Bone marrow (tissue), 2 donors: ENCODE measurements at places on chromosomes 13 and 19.

DNA sequence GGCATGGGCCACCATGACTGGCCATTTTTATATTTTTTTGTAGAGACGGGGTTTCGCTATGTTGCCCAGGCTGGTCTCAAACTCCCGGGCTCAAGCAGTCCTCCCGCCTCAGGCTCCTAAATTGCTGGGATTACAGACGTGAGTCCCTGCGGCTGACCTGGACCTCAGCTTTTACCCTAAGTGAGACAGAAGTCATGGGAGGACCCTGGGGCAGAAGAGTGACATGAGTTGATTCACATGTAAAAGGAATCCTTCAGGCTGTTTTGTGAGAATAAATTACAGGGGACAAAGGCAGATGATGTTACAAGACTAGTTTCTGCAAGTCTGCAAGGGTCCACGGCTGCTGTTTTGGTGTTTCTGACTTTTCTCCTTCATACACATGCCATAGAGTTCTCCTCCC is 2.6 kb upstream of the BCAM start:
- DNase-seq = no peak

GRCh38 chr19:18060472-18060871 is 26.3 kb downstream of the IL12RB1 start:
- DNase-seq = no peak

GRCh38 chr19:5430237-5430636 is 25.0 kb upstream of the ZNRF4 start:
- DNase-seq = no peak

DNA sequence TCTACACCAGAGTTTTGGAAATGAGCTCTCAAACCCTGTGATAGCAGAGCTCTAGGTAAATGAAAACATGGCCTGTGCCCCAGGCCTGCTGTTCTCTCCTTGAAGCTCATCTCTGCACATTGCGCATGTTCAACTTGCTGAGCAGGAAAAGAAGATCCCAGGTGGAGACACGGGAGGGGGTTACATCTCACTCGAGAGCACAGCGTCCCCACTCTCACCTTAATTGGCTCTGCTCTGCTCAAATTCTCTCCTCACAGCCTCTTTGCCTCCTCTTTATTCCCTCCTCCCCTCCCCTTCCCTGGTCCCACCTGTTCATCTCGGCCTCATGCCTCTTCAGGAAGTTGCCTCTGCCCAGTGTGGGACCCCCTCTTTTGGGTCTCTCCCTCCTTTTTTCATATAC is 44.7 kb downstream of the RGCC start:
- DNase-seq = no peak

DNA sequence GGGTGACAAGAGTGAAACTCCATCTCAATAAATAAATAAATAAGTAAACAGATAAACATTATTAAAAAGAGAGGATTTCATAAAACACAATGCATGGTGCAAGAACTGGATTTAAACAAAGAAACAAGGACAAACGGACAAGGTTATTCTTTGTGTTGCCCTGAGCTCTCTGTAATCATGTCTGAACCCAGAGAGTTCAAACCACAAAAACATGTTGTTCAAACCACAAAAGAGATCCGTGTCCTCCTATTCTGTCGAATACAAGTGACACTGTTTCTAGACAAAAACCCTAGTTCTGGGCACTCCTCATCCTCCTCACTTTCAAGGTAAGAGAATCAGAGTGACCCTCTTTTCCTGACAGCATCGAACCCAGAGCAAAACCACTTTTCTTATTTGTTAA is 4.6 kb upstream of the TPRX2 start:
- no peak for DNase-seq

- no peak for DNase-seq
These were observed 5.4 kb downstream of the KCNC3 start for GRCh38 chr19:50323782-50324133.

- DNase-seq = no peak
These were observed 2.8 kb downstream of the MAST1 start for GRCh38 chr19:12841094-12841493.

DNA sequence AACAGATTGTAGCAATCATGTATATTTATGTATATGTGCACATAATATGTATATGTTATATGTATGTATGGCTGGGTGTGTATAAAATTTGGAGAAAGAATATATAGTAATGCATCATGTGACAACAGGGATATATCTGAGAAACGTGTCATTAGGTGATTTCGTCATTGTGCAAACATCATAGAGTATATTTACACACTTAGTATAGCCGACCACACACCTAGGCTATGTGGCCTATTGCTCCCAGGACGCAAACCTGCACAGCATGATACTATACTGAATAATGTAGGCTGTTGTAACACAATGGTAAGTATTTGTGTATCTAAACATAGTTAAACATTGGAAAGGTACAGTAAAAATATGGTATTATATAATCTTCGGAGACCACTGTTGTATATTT is 43.8 kb downstream of the ESD start:
- no peak for DNase-seq

GRCh38 chr19:43723588-43723987 is 7.7 kb downstream of the IRGC start:
- no peak for DNase-seq

GRCh38 chr19:30029721-30030510 is 87.9 kb downstream of the URI1 start:
- no peak for DNase-seq

GRCh38 chr13:36355632-36356031 is 9.4 kb upstream of the SPART start:
- no peak for DNase-seq

GRCh38 chr19:33879818-33880575 is 83.3 kb downstream of the KCTD15 start:
- no peak for DNase-seq

DNA sequence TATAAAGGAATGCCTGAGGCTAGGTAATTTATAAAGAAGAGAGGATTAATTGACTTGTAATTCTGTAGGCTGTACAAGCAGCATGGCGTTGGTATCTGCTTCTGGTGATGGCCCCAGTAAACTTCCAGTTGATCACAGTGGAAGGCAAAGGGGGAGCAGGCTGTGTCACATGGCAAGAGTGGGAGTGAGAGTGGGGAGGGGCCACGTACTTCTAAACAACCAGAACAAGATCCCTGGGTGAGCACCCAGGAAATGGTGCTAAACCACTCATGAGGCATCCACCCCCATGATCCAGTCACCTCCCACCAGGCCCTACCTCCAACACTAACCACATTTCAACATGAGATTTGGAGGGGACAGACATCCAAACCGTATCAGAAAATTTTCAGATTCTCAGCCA is 3.0 kb upstream of the RNF113B start:
- DNase-seq = no peak

DNA sequence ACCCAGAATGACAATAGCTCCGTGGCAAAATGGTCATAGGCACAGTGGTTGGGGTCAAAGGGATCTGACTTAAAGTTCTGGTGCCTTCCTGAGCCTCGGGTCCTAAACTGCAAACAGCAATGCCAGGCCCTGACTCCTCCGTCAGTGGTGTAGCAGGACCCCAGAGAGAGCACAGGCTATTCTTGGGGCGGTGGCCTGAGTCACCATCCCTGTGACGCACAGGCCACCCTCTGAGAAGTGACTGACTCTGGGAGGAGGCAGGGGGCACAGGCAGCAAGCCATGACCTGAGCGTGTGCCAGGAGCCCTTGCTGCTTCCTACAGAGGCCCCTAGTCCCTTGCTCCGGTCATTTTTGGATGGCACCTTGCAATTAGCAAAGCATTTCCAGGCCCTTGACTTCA is 18.7 kb downstream of the PLVAP start:
- DNase-seq = no peak

DNA sequence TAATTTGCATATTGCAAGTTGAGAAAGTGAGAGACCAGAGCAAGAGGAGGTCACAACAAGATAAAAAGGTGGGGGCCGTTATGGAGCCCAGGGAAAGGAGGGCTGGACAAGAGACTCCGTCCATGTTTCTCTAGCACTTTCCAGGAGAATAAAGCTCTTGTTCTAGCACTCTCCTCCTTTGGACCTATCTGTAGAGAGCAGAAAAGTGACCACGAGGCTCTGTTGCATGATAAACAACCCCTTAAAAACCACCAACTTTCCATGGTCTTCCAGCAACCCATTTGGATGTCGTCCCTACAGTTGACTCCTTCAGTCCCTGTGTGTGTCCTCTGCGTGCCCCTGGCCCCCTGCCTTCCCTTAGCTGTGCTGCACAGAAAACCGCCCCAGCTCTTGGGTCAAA is 4.1 kb upstream of the ARL11 start:
- no peak for DNase-seq

- no peak for DNase-seq
These were observed 86.3 kb downstream of the KCNRG start for GRCh38 chr13:50101590-50101989.

DNA sequence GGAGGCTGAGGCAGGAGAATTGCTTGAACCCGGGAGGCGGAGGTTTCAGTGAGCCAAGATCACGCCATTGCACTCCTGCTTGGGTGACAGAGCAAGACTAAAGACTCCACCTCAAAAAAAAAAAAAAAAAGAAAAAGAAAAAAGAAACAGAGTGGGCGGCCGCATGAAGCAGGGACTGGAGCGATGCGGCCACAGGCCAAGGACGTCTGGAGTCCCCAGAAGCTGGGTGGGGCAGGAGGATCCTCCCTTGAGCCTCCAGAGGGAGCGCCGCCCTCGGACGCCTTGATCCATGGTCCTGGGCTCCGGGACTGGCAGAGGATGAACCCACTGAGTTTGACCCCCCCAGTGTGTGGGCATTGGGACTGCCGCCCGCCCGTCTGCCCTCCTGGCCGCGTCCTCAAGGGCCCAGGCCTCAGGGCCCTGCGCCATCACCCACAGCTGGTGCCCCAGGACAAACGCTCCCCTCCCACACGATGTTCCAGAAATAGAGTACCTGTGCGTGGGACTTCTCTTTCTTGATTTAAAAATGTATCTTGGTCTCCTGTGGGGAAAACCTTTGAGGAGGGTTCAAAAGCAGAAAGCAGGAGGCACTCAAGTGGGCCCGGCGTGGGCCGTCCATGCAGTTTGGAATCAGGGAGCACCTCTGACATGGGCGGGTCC is 15.5 kb downstream of the BTBD2 start:
- no peak for DNase-seq

- no peak for DNase-seq
These were observed 1393.3 kb upstream of the ATXN8OS start for GRCh38 chr13:68714292-68714691.

GRCh38 chr19:33159893-33160292 is 28.0 kb downstream of the WDR88 start:
- no peak for DNase-seq

DNA sequence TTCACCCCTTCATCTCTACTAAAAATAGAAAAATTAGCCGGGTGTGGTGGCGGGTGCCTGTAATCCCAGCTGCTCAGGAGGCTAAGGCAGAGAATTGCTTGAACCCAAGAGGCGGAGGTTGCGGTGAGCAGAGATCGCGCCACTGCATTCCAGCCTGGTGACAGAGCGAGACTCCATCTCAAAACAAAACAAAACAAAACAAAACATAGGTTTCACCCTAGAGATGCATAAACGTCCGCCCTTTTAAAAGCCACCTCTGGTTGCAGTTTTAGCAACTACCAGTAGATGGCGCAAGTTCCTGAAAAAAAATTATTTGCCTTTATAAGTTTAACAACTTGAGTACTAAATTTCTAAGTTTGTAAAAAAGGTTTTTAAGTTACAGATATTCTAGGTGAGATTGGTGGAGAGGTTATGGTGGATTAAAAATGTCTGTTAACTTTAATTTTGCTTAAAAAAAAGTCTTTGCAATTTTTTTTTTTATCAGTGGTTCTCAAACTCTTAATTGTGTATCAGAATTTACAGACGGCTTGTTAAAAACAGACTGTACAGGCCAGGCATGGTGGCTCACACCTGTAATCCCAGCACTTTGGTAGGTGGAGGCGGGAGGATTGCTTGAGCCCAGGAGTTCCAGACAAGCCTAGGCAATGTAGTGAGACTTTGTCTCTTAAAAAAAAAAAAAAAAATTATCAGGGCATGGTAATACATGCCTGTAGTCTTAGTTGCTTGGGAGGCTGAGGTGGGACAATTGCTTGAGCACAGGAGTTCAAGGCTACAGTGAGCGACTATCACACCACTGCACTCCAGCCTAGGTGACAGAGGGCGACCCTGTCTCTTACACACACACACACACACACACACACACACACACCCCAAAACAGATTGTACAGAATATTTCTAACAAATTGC is 42.1 kb downstream of the NAA16 start:
- DNase-seq = no peak

DNA sequence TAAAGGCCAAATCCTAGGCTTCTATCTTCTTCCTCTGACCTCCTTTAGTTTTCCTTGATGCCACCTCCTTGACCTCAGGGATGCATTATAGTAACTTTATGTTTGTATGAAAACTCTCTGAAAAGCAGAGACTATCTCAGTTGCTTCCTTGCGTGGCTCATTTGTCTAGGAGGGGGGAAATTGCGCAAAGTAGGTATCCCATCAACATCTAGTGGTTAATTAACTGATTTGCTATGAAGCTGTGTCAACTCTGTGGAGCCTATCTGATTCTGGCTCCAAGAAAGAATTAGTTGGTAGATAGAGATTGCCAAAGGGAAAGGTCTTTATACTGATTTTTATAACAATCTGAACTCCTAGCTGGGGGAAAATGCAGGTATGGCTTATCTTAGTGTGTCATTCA is 82.1 kb upstream of the FRY start:
- DNase-seq = no peak

- no peak for DNase-seq
These were observed 24.6 kb downstream of the CLEC4M start for GRCh38 chr19:7787602-7788177.

DNA sequence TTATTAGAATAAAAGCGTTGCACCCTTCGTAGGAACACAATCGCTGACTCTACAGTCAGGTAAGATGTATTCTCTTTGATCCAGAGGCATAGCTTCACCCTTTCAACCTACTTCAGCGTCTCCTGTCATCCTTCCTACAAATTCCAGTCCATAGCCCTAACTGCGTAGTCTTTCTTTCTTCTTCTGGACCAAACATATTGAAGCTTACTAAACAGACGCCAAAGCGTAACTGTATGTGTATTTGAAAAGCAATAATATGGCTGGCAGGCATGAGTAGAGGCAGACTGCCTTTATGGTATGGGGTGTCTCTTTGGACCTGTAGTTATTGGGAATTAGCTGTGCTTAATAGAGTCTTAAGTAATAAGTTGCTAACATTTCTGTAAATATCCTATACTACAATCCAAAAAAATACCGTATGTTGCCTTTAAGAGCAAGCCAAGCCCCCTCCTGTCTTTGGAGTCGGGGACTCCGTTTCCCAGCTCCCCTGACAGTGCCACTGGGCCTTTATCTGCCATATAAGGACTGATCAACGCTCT is 392 bp upstream of the ZNF548 start:
- no peak for DNase-seq

- DNase-seq = no peak
These were observed 328.7 kb downstream of the SPRY2 start for GRCh38 chr13:80012251-80012650.

- DNase-seq = no peak
These were observed 15.9 kb downstream of the ZNF787 start for GRCh38 chr19:56105090-56105701.

GRCh38 chr13:100211016-100211710 is 122.3 kb downstream of the PCCA start:
- no peak for DNase-seq

DNA sequence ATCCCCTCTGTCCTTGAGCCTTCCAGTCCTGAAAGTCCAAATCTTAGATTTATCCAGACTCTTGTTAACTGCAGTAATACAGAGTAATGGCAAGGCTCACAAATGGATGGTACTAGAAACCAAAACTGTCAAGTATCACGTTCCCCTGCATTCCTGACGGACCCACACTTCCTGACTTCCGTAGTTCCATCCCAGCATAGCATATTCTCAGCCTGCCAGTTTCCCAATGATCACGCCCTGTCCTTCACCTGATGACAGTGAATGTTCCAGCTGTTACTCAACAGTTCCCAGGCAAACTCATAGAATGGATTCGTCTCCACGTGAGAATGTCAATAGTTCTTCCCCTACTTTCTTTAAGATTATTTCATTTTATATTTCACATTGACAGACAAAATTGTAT is 33.6 kb downstream of the SLC7A1 start:
- no peak for DNase-seq
